ENCODE measurements at places on chromosomes 12 and 14.

- DNase-seq: no peak
These were observed 142.8 kb downstream of the LRFN5 start for GRCh38 chr14:41749429-41749828.

DNA sequence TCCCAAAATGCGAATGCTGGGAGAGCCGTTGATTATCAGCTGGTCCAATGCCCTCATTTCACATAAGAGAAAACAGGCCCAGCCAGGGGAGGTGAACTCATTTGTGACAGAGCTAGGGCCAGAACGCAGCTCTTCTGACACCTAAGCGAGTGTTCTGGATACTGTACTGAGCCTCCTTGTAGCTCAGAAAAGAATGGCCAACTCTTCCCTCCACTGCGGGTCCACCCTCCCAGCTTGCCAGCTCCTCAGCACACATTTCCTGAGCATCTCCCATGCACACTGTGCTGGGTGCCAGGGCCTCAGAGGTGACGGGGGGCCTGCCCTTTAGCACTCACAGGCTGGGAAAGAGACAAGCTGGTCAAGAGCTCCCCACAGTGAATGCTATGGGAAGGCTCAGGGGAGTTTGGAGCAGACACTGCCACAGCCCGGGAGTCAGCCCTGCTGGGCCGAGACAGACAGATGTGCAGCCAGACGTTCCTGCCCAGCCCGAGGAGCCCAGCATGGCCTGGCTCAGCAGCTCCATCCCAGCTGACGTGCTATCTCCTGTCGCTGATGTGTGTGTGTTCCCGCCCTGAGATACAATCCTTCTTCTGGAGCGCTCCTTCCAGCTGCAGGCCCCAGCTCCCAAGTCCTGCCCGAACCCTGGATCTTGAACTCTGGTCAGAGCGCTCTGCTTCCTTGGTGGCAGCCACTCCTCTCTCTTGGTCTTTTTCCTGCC lies 3.5 kb downstream of the CMTM5 start:
- DNase-seq: no peak

DNA sequence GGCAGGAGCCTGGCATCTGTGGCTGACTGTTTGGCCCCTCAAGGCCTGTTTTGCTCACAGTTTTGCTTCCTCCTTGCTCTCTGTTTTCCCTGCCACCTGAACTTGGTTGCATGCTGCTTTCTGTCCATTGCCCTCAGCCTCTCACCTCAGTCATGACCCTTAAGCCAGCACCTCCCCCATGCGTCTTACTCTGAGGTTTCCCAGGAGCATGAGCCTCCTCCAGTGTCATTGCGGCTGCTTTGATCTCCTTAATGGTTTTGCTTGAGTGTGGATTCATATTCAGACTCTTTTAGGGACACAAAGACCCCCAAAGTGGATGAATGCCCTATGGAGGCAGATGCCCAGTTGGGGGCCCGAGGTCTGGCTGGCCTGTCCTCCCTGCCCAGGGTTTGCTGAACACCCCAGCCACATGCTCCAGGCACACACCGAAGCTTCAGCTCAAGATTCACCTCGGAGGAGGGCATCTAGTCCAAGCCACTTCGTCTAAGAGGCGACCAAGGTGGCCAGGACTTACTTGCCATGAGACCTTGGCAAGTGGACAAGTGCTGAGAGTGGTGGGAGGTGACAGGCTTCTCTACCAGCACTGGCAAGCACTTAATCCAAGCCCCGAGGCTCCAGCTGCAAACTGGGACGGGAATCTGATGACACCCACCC lies 95.4 kb upstream of the DIO3 start:
- no peak for DNase-seq

- no peak for DNase-seq
These were observed 32.0 kb upstream of the SELPLG start for GRCh38 chr12:108665608-108666202.

DNA sequence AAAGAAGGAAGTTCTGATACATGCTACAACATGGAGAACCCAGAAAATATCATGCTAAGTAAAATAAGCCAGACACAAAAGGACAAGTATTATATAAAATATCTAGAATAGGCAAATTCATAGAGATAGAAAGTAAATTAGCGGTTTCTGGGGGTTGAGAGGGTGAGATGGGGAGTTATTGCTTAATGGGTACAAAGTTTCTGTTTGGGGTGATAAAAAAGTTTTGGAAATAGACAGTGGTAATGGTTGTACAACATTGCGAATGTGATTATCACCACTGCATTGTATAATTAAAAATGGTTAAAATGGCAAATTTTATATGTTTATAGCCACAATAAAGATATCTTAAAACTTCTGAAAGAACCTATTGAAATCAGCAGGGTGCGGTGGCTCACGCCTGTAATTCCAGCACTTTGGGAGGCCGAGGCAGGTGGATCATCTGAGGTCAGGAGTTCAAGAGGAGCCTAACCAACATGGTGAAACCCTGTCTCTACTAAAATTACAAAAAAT lies 15.0 kb downstream of the ZBTB25 start:
- no peak for DNase-seq

DNA sequence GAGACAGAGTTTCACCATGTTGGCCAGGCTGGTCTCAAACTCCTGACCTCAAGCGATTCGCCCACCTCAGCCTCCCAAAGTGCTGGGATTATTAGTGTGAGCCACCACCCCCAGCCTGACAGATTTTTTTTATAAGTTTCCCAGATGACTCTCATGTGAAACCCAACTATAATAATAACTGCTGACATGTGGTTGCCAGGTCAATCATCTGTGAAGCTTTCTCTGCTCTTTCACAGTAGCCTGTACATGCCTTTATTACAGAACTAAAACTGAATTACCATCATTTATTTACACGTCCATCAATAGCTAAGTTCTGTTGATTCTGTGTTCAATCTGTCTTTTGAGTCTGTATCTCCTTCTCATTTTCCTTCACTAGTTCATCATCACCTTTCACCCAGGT lies 218.5 kb downstream of the RPS29 start:
- DNase-seq: no peak

DNA sequence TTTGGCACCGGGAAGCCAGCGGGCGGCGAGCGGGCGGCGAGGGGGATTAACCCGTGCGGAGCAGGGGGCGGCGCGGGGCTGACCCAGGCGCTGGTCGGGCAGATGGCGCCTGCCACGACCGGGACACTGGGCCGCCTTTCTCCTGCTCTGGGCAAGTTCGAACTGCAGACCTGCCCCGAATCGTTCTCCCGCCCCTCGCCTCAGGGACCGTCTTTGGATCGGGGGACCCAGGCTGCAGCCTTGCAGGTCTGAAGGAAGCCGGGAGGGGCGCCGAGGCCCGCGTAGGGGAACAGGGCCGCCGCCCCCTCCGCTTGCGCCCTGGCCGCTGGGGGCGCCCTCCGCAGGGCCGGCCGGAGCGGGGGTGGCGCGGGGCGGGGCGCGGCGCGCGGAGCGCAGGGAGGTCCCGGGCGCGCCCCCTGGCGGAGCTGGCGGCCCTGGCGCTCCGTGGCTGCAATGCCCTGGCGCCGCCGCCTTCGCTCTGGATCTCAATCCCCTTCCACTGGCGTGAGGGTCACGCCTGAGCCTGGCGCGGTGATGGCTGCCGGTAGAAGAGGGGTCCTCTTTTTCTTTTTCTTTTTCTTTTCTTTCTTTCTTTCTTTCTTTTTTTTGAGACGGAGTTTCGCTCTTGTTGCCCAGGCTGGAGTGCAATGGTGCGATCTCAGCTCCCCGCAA lies 449 bp upstream of the LTBP2 start:
- peak; percentile 54 for DNase-seq

DNA sequence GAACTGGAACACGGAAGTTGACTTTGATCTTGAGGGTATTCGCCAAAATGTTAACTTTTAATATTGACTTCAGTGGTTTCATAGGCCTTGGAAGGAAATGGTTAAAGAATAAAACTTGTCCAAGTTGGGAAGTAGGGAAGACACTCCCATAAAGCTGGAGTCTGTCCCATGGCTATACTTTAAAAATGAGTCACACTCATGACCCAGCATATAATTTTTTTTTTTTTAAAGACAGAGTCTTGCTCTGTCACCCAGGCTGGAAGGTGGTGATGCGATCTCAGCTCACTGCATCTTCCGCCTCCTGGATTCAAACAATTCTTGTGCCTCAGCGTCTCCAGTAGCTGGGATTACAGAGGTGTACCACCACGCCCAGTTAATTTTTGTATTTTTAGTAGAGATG lies 19.6 kb downstream of the TMPRSS12 start:
- DNase-seq: peak; percentile 54

- DNase-seq: no peak
These were observed 1.9 kb downstream of the TOGARAM1 start for GRCh38 chr14:44963775-44964380.

DNA sequence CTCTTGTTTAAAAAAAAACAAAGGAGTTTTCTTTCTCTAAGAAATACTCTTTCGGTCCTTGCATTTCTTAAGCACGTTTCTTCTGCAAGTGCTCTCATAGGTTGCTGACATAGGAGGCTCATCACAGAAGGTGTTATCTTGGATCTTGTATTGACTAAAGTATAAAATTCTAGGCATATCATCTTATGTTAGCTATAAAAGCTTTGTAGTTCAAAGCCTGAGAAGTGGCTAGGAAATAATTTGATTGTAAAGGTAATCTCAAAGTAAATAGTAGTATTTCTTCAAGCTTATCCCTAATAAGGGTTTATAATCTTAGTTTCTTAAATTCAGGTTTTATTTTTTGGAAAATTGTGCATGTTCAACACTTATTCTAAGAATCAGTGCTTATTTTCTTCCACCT lies 778.9 kb downstream of the TMTC2 start:
- DNase-seq: no peak
